Spinal cord (tissue), 10 donors: ENCODE measurements at places on chromosomes 5 and 9.

GRCh38 chr9:127004946-127005769 is 90.6 kb downstream of the RALGPS1 start:
- DNase-seq: no peak

- DNase-seq: no peak
Measured at GRCh38 chr9:100700689-100701318, 122.9 kb downstream of the CAVIN4 start.

GRCh38 chr5:152688561-152689249 is 283.6 kb upstream of the NMUR2 start:
- DNase-seq: no peak

GRCh38 chr5:109230369-109230768 is 179.4 kb downstream of the PJA2 start:
- no peak for DNase-seq

- DNase-seq: peak; percentile 35
Measured at GRCh38 chr9:77024776-77025545, 5.5 kb downstream of the FOXB2 start.

GRCh38 chr9:90964101-90965020 is 162.7 kb downstream of the SYK start:
- no peak for DNase-seq

GRCh38 chr5:98163796-98164493 is 609.5 kb upstream of the RGMB start:
- DNase-seq: peak; percentile 84

GRCh38 chr9:94945197-94946144 is 219.0 kb downstream of the AOPEP start:
- no peak for DNase-seq

GRCh38 chr9:107983762-107984161 is 494.2 kb upstream of the KLF4 start:
- no peak for DNase-seq

- DNase-seq: no peak
Measured at GRCh38 chr9:130138171-130138653, 34.0 kb upstream of the NCS1 start.

DNA sequence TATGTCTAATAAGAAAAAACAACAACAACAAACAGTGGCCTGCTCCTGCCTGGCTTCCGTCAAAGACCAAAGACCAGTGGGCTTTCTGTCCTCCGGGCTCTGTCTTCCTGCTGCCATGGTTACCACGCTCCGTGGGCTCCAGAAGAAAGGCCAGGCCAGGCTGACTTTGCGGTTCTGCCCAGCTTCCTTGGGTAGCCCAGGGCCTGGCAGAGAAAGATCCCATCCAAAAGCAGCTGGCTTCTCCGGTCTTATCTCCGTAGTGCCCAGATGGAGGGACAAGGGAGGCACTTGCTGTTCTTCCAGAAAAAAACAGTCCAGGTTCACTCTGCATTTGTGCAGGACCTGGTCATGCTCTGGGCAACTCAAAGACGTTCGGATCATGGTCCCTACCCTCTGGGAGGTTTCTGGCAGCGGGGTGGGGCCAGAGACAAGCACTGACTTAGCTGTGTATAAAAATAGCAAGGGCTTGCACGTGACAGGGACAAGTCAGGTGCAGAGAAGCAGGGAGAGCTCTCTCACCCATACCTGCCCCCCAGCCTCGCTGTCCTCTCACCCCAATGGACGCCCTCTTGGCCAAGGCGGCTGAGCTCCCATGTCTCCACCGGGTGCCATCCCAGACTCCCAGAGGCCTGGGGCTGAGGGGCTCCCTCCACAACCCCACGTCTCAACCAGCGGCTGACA is 212.2 kb downstream of the C9orf50 start:
- DNase-seq: no peak

GRCh38 chr9:135988493-135988892 is 27.3 kb upstream of the UBAC1 start:
- DNase-seq: no peak

GRCh38 chr5:123864578-123864977 is 352.6 kb downstream of the CSNK1G3 start:
- no peak for DNase-seq

- peak; percentile 41 for DNase-seq
Measured at GRCh38 chr5:161105525-161105924, 253.5 kb upstream of the ATP10B start.

DNA sequence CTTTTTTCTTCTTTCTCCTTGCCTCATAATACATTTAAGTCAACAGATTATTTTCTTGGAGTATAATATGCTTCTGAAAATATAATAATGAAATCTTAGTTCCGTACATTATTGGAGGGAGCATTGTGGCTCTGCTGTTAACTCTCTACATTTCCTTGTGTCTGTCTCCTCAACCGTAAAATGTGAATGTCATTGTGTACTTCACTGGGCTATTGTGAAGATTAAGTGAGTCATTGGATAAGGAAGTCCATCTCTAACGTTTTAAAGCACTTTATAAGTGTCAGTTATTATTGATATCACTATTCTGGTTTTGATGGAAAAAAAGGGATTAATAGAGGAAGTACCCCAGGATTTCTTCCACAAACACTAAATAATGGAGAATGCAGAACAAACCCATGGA is 304.5 kb upstream of the RFX3 start:
- DNase-seq: no peak

- no peak for DNase-seq
Measured at GRCh38 chr5:53361708-53362107, 118.7 kb upstream of the FST start.

DNA sequence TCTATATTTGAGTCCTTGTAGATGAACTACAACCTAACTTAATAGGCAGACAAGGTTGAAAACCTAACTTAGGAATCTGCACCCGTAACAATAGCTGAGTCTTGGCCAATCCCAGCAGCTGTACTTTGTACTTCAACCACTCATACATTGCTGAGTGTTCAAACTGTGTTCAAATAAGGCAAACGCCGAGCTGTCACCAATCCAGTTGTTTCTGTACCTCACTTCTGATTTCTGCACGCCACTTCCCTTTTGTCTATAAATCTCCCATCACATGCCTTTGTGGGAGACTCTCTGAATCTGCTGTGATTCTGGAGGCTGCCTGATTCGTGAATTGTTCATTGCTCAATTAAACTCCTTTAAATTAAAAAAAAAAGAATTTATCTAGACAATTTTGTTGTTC is 167.8 kb upstream of the TUT7 start:
- no peak for DNase-seq

DNA sequence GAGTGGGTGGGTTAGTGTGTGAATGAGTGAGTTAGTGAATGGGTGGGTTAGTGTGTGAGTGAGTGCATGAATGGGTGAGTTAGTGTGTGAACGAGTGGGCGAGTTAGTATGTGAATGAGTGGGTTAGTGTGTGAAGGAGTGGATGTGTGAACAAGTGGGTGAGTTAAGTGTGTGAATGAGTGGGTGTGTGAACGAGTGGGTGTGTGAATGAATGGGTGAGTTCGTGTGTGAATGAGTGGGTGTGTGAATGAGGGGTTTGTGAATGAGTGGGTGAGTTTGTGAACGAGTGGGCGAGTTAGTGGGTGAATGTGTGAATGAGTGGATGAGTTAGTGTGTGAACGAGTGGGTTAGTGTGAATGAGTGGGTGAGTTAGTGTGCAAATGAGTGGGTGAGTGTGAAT is 34.0 kb downstream of the NKD2 start:
- DNase-seq: no peak

- no peak for DNase-seq
Measured at GRCh38 chr5:1724822-1725602, 74.6 kb downstream of the MRPL36 start.

DNA sequence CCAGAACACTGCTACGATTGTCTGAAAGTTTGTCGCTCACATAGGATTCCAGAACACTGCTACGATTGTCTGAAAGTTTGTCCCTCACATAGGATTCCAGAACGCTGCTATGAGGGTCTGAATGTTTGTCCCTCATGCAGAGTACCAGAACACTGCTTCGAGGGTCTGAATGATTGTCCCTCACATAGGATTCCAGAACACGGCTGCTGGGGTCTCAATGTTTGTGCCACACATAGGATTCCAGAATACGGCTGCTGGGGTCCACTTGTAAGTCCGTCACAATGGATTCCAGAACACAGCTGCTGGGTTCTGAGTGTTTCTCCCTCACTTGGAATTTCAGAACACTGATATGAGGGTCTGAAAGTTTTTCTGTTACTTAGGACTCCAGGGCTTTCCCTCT is 203.3 kb downstream of the FOXD4L6 start:
- no peak for DNase-seq

- DNase-seq: no peak
Measured at GRCh38 chr9:136339173-136339957, 12.0 kb downstream of the GPSM1 start.

- no peak for DNase-seq
Measured at GRCh38 chr9:75599126-75599525, 291.3 kb upstream of the PCSK5 start.

- DNase-seq: peak; percentile 50
Measured at GRCh38 chr9:132485393-132485792, 75.4 kb downstream of the CFAP77 start.
